ENCODE measurements at places on chromosomes 4 and X.

- DNase-seq = no peak
These were observed 75.6 kb upstream of the BCOR start for GRCh38 chrX:40173143-40174000.

DNA sequence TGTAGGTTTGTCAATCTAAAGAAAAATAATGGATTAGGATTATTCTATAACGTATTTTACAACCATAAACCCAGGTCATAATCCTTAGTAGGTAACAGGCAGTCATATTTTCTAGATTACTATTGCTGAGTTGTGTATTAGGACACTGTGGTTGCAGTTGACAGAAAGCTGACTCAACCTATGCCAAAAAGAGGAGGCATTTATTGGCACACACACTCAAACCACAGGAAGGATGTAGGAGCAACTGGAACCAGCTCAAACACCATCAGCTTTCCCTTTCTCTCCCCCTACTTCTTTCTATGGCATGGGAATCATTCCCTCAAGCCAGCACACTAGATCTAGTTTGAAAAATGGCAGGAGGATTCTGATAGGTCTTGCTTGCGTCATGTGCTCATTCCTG lies 136.4 kb upstream of the FAM9C start:
- DNase-seq = no peak

- DNase-seq = no peak
These were observed 375.1 kb downstream of the FAT4 start for GRCh38 chr4:125689805-125690204.

GRCh38 chr4:126742885-126743284 lies 889.9 kb upstream of the INTU start:
- DNase-seq = no peak

GRCh38 chr4:75512386-75513211 lies 1.6 kb downstream of the RCHY1 start:
- DNase-seq = no peak

DNA sequence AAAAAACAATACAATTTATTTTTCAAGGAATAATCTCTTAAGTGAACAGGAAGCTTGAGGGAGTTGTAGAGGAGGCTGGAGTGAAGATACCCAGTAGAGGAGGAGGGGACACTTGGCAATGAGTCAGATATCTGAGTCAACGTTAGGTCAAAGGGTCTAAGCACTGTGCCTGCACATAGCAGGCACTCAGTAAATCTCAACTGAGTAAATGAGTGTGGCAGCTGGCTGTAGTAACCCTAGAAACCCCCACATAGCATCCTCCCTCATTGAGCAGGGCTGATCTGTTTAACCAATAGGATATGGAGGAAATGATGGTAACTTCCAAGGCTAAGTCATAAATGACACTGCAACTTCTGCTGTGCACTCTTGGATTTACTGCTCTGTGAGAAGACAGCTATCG lies 186.0 kb upstream of the FAM241A start:
- no peak for DNase-seq

GRCh38 chr4:74537459-74537858 lies 92.5 kb downstream of the AREG start:
- DNase-seq = no peak

DNA sequence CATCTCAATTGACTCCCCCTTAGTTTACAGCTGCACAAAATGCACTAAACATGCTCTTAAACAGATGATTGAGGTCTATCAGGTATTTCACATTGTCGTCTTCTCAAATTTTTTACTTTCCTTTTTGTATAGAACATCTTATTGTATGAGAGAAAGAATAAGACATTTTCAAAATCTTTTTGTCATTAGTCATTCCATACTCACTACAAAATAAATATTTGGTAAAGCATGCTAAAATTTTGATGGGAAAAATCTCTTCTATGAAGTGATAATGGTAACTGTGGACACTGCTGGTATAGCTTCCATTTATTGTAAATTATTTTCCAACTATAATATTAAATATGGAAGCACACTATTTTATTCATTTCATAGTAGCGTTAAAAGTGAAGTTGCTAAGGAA lies 185.6 kb upstream of the FSTL5 start:
- DNase-seq = no peak

- no peak for DNase-seq
These were observed 232.2 kb upstream of the SLIT2 start for GRCh38 chr4:20019310-20020015.

DNA sequence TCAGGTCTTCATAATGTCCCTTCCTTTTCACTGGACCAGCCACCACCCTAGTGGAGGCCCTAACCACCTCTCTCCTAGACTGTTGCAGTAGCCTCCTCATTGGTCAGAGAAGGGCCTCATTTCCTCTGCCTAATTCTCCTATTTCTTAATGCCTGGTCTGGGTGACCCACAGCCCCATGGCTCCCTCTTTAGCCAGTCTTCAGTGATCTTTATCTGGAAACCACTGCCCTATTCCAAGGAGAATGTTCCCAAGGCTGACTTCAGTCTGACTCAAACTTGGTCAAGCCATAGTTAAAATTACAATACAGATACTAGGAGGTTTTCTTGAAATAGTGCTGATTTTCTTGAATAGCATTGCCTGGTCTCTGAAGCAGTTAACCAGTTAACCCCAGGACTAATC lies 53.6 kb upstream of the PRPS1 start:
- DNase-seq = no peak

DNA sequence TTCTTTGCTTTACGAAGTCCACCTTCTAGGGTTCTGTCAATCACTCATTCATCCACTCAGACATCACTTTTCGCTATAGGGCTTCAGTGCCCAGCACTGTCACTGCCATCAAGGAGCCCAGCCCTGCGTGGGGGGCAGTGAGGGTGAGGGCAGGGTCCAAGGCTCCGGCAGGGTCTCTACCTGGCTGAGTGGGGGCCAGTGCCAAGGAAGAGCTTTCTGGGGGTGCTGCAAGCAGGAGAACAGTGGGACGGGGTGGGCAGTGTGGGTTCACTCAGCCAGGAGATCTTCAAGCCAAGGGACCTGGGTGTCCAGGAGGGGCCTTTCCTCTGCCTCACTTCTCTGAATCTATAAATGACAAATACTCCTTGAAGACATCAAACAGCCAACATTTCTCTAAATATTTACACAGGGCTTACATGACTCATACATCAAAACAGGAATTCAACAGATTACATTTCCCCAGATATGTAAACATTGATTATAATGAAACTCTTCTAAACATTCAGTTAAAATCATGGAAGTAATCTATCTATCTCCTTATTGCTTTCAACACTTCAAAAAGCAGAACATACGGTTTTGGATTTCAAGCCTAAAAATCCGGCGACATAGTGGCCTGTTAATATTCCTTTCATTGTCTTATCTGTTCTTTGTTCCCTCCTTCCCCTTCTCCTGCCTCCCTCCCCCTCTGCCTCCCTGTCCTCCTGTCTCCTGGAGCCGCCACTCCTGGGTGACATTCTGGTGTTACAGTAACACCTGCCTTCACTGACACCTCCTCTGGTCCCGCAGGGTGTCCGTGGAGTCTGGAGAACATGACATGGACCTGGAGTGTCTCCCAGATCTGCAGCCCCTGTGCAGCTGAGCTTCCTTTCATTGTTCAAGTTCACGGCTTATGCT lies 94.4 kb upstream of the ADRA2C start:
- DNase-seq = no peak

GRCh38 chr4:116233971-116234370 lies 851.4 kb downstream of the TRAM1L1 start:
- DNase-seq = no peak

- DNase-seq = no peak
These were observed 384.4 kb downstream of the RAPGEF2 start for GRCh38 chr4:159487284-159487747.

DNA sequence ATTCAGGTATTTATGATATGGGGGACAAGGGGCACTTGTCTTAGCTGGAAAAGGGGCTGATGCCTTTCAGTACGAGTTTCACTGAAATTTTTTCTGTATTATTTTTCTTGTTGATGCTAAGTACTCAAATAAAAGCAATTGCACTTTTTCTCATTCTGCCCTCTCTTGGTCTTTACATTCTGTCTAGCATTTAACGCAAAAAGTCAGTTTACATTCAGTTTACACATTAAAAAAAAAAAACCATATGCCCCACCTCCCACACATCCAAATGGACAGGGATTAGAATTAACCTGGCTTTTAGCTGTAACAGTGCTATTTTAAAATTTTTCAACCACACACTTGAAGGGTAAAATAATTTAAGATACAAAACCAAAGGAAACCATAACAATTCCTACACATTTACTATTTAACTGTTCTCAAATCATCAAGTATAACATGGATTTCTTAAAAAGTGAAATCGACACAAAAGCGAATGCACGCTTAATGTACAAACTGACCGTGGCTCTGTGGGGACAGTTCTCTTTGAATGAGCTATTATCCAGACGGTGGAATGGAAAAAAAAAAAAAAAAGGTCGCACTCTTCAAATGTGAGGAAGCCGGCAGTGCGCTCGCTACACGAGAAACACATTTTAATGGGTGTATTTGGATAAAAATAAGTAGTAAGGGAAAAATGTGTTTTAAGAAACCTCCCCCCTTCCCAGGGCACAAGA lies 1.4 kb downstream of the AMMECR1 start:
- DNase-seq = no peak

- no peak for DNase-seq
These were observed 59.4 kb downstream of the WDR17 start for GRCh38 chr4:176125063-176125462.
